Calu3 (cell line): ENCODE measurements at places on chromosomes 3 and 15.

DNA sequence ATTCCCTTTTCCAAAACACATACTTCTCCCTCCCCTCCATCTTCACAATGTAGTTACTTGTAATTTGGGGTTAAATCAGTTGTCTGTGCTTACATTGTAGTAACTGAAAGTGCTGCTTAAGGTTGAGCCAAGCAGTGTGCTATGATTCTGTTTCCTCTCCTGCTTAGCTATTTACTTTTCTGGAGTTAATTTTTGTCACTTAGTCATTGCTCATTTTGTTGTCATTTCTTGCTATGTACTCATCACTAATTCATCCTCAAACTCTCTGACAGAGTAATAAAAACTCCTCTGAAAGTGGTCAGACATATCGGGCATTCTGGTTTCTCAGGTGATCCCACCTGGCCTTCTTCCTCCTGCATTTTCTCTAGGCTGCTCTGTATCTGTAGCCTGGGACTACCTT is 80.7 kb downstream of the PPARG start:
- DNase-seq = no peak

DNA sequence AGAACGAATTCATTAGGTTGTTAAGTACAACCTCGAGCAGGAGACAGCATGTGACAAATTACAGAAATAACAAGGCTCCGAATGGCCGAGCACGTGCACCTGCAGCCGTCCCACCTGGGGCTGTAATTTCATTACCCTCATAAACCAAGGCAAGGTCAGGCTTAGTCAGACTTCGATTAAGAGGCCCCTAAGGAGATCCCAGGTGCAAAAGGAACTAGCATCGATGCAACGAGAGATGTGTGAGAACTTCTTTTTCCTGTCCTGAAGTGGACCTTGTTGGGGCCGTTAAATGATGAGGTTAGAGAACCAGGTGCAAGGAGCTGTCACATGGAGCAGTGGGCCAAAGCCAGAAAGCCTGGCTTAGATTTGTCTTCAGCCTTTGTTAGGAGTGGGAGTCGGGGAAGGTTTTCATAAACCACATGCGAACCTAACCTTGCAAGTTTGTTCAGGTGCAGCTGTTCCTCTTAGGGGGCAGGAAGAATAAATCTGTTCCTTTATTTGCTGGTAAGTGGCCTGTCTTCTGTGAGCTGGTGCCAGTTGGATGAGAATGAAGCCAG is 559.9 kb upstream of the MCTP2 start:
- no peak for DNase-seq

DNA sequence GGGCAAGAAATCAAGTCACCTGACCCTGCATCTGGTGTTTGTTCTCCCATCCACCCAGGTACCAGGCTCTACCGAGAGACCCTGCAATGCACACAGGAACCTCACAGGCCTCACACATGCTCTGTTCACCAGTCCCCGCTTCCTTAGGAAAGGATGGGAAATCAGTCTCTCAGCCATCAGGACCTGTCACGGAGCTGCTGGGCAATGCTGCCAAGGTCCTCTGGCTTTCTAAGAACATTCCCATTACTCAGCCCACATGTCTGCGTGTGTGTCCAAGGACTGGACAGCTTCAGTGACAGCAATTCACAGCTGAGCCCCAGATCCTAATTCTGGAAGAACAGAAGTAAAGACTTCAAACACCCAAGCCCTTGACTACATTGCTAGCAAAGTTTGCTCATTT is 6.5 kb upstream of the SRGAP3 start:
- DNase-seq = no peak

GRCh38 chr3:33211444-33211843 is 7.2 kb downstream of the SUSD5 start:
- peak; percentile 7 for DNase-seq

DNA sequence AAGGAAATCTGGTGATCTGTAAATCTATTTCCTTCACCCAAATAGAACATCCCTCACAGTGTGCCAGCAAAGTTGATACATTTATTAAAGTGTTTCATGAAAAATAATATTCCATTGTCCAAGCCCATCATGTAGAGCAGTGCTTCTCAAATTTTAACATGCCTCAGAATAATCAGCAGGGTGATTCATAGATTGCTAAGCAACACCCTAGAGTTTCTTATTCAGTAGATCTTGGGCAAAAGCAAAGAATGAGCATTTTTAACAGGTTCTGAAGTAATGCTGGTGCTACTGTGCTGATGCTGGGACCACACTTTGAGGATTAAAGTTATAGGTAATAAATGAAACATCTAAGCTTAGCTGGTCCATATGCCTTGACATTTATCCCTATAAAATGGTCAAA is 210.5 kb downstream of the ZIC4 start:
- no peak for DNase-seq

DNA sequence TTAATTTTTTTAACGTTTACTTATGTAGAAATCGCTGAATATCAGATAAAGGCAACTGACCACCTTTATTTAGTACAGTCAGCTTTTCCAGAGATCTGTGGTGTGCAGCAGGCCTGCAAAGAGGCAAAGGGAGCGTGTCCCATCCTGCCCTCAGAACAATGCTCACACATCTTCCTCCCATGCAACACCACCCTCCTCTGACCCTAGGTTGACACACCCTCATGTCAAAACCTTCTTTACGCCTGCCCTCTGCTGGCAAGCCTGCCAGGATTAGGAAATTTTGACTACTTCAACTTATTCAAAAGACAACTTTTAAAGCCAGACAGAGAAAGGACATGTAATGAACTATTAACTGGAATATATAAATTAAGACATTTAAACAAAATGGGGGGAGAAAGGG is 513.7 kb downstream of the FOXP1 start:
- peak; percentile 66 for DNase-seq

DNA sequence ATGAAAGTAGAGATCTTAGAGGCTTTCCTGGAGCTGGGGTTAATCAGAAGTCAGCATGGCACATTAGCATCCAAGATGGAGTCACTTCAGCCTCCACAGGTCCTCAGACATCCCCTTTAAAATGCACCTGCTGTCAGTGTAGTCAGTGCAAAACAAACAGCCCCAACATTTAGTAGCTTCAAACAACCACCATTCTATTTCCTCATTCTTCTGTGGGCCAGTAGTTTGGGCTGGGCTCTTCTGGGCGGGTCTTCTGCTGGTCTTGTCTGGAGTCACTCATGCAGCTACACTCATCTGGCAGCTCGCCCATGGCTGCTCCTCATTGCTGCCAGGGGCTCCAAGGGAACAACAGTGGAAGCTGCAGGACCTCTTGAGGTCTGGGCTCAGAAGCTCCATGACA is 99.9 kb downstream of the TLE3 start:
- peak; percentile 90 for DNase-seq

GRCh38 chr15:62486041-62486440 is 321.0 kb upstream of the C2CD4B start:
- no peak for DNase-seq

- DNase-seq = no peak
Observed at GRCh38 chr3:107588217-107588616, 65.5 kb downstream of the BBX start.

DNA sequence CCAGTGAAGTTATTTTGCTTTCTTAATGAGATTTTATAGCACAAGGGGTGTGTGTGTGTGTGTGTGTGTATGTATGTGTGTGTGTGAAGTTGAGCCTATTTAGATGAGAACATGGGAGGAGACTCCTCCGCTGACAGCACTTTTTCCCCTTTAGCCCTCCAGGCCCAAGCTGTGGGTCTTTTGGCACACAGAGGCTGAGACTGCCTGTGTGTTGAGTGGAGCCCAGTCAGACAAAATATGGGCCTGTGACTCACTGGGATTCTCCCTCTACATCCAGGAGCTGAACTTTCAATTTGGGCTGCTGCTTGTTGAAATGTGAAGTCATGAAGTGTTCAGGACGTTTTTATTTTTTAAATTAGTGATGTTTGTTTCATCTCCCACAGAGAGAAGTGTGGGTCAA is 108.0 kb downstream of the MFSD1 start:
- DNase-seq = no peak

DNA sequence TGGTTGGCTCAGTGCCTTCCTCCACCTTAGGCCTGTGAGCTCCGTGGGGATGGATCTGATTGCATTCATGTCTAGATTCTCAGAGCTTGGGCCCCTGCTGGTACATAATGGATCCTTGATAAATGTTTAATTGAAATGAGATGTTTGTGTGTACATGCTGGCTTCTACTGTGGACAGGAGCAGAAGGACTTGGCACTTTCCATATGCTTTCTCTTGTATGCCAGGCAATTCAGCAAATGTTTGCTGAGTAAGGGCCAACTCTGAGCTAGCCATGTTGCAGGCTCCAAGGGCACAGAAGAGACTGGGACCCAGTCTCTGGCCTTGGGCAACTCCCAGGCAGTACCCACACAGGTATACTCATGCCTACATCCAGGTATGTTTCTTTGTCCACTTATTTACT is 67.0 kb downstream of the RAB11A start:
- DNase-seq = no peak

DNA sequence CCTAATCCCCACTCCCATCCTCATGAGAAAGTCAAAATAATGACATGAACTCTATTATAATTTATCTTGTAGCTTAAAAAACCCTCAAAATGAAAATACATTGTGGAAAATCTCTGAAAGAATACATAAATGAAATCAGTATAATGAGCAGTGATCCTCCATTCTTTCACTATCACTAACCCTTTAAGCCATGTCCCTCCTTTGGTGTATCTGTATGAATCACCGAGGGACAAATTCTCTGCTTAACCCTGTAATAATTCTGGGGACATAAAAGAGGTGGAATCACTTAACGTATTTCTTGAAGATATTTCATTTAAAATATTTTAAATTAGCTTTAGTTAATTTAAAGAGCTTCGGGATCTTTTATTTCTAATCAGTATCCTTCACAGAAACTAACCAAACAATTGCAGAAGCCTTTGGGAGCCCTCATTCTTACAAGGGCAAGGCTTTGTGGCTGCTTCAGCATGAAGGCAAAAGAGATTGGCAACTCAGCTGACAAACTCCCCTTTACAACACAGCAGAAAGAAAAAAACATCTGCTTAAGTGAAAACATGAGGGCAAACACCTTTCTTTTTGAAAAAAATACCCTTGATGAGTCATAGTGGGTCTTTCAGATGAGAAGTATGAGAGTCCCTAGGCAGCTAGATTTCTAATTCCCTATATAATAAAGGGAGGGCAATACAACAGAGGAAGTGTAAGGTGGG is 44.0 kb upstream of the ALCAM start:
- no peak for DNase-seq

DNA sequence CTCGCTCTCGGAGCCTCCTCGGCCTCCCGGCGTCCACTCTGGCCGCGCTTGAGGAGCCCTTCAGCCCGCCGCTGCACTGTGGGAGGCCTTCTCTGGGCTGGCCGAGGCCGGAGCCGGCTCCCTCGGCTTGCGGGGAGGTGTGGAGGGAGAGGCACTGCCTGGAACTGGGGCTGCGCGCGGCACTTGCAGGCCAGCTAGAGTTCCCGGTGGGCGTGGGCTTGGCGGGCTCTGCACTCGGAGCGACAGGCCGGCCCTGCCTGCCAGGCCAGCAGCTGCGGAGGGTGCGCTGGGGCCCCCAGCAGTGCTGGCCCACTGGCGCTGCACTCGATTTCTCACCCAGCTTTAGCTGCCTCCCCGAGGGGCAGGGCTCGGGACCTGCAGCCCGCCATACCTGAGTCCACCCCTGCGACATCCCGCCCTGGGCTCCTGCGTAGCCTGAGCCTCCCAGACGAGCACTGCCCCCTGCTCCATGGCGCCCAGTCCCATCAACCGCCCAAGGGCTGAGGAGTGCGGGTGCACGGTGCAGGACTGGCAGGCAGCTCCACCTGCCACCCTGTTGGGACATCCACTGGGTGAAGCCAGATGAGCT is 765.0 kb downstream of the IGSF11 start:
- no peak for DNase-seq

GRCh38 chr3:76377074-76377473 is 591.7 kb upstream of the ZNF717 start:
- DNase-seq = no peak

- DNase-seq = no peak
Observed at GRCh38 chr3:11591002-11591355, 52.7 kb downstream of the VGLL4 start.

- no peak for DNase-seq
Observed at GRCh38 chr3:66113542-66113941, 74.8 kb upstream of the MAGI1 start.

DNA sequence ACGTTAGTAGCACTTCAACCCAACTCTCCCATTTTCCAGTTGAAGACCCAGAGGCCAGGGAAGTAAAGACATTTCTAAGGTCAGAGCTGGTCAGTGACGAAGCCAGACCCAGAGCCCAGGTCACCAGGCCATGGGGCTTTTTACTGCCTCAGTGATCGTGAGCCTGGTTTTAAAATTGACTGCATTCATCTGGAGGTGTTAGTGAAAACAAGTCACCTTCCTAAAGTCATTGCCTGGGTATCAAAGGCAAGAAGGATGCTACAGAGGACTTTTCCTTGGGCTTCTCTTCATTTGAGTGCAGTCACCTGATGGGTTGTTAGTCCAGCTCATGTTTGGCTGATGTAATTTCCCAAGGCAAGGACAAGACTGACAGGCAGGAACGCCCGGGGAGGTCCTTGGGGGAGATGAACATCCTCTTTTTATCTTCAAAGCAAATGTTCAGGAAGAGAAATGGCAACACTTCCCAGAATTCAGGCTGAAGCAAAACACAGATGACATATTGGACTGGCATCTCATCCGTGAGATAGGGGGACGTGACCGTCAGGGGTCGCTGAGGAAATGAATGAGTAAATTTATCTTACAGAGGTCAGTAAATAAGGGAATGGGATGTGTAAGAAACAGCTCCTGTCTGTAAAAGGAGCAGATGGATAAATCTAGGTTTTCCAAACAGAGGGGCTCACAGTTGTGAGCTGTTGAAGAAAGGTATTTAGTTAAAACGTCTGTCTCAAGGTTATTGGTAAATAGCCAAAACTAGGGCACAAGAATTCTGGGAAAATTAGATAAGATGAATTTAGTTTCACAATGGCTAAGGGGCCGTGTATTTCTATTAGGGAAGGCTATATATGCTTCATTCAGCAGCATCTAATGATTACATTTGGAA is 201.2 kb downstream of the OPA1 start:
- no peak for DNase-seq
